BJ (cell line): ENCODE measurements at places on chromosomes 5 and 9.

DNA sequence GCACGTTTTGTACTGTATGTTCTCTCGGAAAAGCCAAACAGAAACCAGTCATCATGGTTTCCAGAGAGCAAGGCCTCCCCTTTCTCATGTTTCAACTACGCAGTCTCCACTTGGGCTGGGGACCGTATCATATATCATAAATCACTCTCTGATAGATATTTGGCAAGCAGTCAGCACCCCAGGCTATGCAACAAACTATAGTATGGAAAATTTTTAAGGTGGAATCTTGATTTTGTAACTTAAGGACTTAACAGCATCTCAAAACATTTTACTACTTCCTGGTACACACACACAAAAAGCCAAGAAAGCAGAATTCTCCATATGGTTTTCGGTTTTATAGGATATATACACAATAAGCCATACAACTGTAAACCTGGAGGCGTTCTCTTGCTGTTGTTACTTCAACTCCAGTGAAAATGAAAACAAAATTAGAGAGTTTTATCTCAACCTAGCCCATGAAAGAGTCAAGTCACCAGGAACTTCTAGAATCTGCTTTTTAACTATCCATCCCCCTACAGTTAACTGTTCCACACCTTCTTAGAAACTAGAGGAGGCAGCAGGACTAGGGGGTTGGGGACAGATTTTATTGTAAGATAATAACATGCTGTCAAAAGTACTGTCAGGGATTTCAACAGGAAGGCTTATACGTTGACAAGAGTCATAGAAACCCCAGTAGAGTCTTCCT, 283.4 kb downstream of the NFIB start:
- no peak for DNase-seq

DNA sequence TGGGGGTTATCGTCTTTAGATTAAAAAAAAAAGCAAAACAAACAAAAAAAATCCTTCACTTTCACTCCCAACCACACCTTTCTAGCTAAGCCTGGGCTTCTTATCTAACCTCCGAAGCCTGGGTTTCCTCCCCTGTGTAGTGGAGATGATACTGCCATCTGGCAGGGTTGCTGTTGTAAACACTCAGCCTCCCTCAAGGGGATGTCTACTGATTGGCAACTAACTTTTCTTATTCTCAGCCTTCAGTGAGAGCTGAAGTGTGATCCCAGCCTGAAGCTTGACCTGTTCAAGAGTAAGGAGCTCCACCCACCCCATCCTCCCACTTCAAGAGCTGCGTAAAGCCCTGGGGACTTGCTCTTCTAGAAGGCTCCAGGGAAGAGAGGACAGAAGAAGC, 21.5 kb upstream of the WWC1 start:
- DNase-seq: no peak

- no peak for DNase-seq
Measured at GRCh38 chr5:7763621-7764072, 87.3 kb downstream of the CFAP90 start.

DNA sequence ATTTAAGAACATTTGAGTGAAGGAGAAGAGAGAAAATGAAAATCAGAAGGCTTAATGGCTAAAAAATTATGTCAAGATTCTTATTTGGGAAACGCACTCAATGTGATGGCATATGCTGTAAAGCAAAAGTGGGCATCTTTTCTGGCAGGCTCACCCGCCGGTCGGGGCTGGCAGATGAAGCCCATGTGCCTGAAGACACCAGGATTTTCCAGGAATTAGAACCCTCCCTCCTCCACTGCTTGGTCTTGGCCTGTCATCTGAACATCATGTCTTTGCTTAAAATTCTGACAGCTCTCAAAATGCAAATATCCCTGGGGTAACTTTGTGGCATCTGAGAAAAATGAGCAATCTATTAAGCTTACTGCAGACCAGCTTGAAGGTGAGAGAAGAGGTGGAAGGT, 337.9 kb downstream of the IRX1 start:
- no peak for DNase-seq

DNA sequence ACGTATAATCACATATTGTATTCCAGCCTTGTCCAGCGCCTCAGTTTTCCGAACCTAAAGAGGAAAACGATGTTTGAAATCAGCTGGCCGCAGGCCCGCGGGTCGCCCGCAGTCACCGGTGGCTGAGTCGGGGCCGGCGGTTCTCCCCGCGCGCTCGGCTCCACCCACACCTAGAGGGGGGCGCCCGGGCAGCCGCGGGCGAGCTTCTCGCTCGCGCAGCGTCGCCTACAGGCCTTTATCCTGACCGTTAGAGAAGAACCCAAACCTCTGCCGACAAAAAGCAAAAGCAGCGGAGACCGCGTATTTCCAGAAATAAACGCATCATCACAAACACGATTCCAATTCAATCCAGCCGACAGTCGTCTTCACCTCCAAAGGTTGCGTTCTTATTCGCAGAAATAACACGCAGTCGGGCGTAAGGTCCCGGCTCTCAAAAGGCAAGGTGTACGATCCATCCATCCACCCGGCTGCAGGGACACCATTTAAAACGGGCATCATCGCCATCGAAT, 725 bp upstream of the NIPBL start:
- no peak for DNase-seq

DNA sequence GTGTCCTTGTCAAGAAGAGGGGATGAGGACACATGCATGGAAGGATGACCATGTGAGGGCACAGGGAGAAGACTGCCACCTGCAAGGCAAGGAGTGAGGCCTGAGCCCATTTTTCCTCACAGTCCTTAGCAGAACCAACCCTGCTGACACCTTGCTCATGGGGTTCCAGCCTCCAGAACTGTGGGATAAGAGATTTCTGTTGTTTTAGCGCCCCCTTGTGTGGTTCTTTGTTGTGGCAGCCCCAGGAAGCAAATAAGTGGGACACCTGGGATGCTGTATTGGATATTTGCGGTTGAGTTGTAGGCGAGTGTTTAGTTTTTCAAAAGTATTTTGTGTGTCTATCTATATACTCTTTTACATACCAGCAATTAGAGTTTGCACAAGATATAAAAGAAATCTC, 206.4 kb downstream of the NXNL2 start:
- DNase-seq: no peak

DNA sequence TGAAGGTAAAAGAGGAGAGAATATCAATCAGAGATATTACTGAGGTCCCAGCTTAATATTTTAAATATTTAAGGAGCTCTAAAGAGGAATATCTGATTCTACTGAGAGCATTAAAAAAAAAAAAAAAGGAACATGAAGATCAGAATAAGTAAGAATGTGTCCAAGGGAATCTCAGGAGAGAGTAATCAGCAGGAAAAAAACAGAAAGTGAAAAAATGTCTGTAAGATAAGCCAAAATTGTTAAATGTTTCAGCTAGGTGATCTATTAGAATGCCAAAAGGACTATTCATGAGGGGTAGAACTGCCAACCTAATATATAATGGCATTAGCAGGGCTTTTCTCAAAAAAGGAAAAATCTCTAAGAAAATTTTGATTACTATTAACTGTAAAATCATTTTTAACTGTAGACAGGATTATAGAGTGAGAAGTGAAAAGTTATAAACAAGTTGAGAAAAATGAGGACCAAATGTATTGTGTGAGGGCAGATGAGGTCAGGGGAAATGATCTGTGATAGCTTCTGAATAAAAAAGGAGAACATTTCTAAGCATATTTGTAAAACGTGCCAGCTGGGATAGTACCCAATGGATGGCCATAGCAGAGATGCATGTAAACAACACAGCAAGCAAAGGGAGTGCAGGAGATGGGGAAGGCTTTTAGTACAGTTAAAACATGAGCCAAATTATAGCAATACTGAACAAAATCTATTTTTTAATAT, 9.4 kb upstream of the RHOBTB3 start:
- DNase-seq: no peak

- DNase-seq: no peak
Measured at GRCh38 chr5:55800924-55801323, 50.2 kb upstream of the IL31RA start.

DNA sequence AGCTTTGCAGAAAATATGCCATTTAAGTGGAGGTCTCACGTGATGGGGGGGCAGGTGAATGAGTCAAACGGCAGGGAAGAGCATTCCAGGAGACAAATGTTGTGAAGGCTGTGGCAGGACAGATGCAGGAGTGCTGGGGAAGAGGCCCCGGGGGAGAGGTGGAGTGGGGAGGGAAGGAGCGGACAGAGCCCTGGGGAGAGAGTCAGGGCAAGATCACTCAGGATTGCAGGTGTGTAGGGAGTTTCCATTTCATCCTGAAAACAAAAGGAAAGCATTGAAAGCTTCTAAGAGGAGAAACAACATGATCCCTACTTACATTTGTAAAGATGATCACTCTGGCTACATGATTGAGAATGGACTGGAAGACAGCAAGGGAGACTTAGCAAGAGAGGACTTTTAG, 323.3 kb downstream of the ASTN2 start:
- DNase-seq: no peak

GRCh38 chr5:1668141-1668721, 131.4 kb downstream of the MRPL36 start:
- DNase-seq: no peak

DNA sequence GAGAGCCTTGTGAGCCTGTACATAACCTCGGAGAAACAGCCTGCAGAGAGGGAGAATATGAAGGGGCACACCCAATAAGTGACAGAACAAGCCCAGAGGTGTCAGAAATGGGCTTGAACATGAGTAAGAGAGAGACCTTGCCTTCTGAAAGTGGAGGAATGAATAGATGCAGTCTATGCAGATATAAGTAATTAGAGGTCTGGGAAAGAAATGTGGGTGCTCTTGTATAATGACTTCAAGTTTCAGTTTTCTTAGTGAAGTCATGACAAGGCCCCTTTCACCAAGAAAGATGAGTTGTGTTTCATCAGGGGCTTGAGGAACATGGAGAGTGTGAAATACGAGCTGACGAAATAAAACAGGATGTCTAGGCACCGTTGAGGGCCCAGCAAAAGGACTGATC, 15.1 kb downstream of the GRAMD2B start:
- no peak for DNase-seq

DNA sequence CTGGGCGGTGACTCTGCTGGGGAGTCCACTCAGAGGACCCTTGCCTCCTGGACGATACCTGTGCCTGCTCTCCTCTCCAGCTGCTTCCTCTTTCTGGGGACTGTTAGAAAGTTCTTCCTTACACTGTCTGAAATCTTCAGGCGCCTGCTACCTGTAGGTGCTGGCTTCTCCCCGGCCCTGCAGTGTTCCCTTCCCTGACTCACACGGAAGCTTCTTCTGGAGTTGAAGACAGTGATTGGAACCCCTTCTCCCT, 562 bp downstream of the GSN start:
- no peak for DNase-seq

DNA sequence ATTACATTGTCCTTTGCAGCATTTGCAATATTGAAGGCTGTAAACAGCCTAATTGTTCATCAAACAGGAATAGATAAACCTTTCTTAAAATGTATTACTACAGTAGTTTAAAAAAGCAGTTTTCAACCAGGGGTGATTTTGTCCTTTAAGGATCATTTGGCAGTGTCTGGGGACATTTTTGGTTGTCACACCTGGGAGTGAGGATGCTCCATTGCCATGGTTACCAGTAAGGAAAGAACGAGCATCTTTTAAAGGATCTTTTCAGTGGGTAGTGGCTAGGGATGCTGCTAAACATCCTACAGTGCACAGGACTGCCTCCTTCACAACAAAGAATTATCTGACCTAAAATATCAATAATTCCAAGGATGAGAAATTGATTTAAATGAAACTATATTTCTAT, 596.3 kb downstream of the HINT1 start:
- no peak for DNase-seq

DNA sequence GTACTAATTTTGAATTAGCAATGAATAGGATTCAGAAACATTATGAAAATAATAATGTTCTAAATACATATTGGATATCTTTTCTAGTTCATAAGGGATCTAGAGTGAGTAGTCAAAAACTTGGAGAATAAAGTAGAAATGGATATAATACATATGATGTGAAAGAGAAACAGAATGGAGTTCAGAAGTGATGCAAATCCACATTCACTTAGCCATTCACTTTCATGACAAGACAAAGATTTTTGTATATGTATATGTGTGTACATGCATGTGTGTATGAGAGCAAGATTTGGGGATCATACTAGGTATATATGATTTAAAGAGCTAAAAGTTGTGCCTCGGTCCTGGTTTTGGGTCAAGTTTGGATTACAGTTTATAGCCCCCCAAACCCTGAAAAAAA, 34.1 kb downstream of the TMEM252 start:
- no peak for DNase-seq

DNA sequence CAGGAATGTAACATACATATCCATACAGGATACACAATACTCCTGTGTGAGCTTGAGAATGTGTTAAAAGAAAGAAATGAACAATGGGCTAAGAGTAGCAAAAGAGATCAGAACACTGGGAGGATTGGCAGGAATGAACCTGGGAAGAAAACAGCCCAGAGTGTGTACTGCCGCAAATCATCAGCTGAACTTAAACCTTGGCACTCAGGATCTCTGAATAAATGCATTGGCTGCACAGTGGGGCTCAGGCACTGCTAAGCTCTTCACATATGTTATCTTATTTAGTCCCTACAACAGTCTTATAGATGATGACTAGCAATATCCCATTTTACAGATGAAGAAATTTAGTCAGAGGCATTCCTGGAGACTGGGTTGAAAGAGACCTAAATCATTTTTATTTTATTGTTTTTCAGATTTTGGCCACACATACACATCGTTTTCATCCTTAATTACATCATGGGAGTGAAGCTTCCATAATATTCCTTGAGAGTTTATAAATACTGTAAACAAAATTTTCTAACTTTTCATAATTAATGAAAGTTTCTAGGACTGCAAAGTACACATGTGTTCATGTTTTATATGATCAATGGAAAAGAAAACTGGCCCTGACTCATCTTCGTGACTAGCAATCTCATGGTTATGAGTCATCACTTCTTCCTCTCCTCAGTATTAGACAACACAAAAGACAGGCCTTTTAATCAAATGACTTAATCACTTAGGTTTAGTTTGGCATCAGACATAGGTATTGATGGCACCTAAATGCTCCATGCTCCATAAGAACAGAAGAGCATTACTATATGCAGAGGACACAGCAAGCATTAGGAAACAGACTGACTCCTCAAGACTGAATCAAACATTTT, 59.2 kb downstream of the CDH18 start:
- peak; percentile 65 for DNase-seq

DNA sequence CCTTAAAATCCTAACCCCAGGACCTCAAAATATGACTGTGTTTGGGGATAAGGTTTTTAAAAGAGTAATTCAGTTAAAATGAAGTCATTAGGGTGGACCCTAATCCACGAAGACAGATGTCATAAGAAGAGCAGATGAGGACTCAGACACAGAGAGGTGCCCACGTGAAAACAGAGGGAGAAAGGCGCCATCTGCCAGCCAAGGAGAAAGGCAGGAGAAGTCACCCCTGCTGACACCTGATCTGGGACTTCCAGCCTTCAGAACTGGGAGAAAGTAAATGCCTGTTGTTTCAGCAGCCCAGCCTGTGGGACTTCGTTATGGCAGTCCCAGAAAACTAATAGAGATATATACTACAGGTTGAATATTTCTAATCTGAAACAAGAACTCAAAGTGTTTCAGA, 67.4 kb downstream of the ROR2 start:
- DNase-seq: no peak

GRCh38 chr9:111759762-111760639, 34.7 kb downstream of the SHOC1 start:
- peak; percentile 63 for DNase-seq
